ENCODE measurements at places on chromosomes 7 and 10.

- DNase-seq: no peak
Observed at GRCh38 chr7:139362302-139362701, 2.6 kb downstream of the LUC7L2 start.

GRCh38 chr10:896982-897381 is 34.5 kb downstream of the LARP4B start:
- no peak for DNase-seq

- peak; percentile 62 for DNase-seq
Observed at GRCh38 chr7:157961731-157962457, 625.1 kb downstream of the DNAJB6 start.

DNA sequence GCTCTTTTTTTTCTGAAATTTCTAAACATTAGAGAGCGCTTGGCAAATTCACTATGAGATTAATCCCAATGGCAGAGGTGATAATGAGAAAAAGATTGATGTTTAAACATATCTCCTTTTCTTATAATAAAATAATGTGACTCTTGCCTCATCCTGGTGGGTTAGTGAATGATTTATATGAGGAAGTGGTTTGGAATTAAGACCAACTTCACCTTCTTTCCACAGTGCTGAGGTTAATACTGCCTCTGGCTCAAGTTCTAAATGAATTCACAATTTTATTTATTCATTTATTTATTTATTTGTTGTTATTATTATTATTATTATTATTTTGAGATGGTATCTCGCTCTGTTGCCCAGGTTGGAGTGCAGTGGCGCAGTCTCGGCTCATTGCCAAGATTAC is 40.5 kb upstream of the ADO start:
- no peak for DNase-seq

- DNase-seq: no peak
Observed at GRCh38 chr10:103635580-103635979, 142.1 kb downstream of the NEURL1 start.

- no peak for DNase-seq
Observed at GRCh38 chr7:50534690-50535290, 30.4 kb downstream of the DDC start.

DNA sequence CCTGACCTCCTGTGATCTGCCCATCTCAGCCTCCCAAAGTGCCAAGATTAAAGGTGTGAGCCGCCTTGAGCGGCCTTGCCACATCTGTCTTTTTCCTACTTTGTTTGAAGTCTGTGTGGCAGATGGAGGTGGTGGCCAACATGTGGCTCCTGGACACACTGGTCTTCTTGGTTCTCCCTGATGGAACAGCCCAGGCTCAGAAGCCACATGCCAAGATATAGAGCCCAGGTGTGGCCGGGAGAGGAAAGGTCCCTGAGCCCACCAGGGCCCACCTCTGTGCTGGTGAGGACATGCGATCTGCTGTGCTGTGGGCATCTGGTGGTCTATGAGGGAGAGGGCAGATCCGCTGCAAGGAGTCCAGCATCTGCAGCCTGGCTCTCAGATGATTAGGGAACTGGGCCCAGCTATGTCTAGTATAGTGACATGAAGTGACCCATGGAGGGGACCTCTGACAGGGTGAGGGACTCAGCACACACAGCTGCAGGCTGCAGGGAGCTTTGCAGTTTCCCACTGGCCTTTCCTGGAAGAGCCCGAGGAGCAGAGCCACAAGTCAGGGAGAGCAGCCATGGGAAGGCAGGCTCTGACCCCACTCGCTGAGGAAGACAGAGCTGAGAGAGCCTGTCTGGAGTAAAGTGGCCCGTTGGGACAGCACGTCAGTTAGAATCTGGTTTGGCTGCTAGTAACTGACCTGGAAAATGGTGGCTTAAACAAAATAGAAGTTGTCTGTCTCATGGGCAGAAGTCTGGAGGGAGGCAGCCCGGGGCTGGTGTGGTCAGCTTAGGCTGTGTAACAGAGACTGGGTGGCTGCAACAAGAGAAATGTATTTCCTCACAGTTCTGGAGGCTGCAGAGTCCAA is 25.9 kb downstream of the ADCY1 start:
- no peak for DNase-seq
